Caco-2 (cell line): ENCODE measurements at places on chromosomes 5 and 9. TPM values are rescaled to one million over a fixed set of nuclear protein-coding genes. Genes with fewer than 3 reads are reported as not detected.

DNA sequence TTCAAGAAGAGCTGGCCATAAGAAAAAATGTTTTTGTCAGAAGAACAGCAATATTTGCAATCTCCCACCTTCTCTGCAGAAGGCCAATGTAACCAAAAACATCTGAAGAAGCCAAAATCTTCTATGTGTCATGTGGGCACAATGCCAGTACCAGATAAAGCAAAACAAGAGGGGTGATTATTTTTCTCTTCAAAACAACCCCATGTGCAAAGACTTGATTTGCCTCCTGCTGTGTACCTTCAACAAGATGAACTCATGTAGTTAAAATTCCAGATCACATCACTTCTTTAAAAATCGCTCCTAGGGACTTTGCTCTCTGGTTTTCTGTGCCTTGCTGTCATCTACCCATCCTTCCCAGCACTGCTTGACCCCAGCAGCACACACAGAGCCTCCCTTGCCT, 134.0 kb upstream of the MAP3K1 start:
- no peak for DNase-seq

DNA sequence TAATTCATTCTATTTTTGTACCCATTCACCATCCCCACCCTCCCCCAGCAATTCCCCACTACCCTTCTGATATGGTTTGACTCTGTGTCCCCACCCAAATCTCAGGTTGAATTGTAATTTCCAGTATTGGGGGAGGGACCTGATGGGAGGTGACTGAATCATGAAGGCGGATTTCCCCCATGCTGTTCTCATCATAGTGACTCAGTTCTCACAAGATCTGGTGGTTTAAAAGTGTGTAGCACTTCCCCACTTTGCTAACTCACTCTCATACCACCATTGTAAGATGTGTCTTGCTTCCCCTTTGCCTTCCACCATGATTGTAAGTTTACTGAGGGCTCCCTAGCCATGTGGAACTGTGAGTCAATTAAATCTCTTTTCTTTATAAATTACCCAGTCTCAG, 25.9 kb upstream of the TESK1 start:
- DNase-seq = no peak

HRH2 gene
- not detected in 2 replicates for total RNA-seq

ACSL6 gene
- total RNA-seq = 0.19 and 1.4 TPM in 2 replicates

CMYA5 gene
- 0.39 and 0.74 TPM in 2 replicates for total RNA-seq

GRCh38 chr5:101796427-101796826, 499.7 kb downstream of the SLCO4C1 start:
- no peak for DNase-seq

GRCh38 chr9:37302277-37302676, 120.2 kb upstream of the GRHPR start:
- no peak for DNase-seq

GRCh38 chr9:129608561-129609481, 12.1 kb downstream of the C9orf50 start:
- peak; percentile 38 for DNase-seq

DNA sequence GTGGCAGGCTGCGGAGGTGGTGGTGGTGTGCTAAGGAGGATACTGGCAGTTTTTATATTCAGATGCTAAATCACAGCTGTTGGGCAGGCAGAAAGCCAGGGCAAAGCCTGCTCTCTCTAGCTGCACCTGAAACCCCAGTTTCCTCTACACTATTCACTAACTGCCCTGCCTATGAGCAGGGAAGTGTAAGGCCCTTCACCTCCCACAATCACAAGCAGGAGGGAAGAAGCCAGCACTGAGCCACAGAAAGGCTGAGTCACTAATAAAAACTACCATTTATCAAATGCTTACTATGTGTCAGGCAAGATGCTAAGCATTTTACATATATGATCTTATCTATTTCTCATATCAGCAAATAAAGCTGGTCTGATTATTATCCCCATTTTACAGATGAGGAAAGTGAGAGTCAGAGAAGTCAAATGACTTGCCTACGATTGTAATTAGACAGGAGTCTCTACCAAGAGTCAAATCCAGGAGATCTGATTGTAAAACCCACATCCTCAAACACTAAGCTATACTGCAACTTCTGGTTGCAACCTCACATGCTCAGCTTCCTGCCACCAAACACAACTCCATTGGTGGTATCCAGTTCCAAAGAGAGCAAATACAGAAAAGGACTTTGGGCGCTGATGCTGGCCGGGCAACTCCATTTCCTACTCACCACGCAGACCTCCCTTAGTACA, 17.7 kb upstream of the IL6ST start:
- DNase-seq = no peak

GRCh38 chr9:8673830-8674229, 874.3 kb upstream of the DMAC1 start:
- no peak for DNase-seq

CCL27 gene
- not detected in 2 replicates for total RNA-seq

AHRR gene
- total RNA-seq = 0.91 and 1.1 TPM in 2 replicates

GRCh38 chr5:135691044-135691443, 112.3 kb upstream of the CXCL14 start:
- DNase-seq = no peak

- peak; percentile 5 for DNase-seq
Observed at GRCh38 chr9:34552986-34553385, 30.2 kb upstream of the ENHO start.

LCN15 gene
- total RNA-seq = not detected in 2 replicates

DNA sequence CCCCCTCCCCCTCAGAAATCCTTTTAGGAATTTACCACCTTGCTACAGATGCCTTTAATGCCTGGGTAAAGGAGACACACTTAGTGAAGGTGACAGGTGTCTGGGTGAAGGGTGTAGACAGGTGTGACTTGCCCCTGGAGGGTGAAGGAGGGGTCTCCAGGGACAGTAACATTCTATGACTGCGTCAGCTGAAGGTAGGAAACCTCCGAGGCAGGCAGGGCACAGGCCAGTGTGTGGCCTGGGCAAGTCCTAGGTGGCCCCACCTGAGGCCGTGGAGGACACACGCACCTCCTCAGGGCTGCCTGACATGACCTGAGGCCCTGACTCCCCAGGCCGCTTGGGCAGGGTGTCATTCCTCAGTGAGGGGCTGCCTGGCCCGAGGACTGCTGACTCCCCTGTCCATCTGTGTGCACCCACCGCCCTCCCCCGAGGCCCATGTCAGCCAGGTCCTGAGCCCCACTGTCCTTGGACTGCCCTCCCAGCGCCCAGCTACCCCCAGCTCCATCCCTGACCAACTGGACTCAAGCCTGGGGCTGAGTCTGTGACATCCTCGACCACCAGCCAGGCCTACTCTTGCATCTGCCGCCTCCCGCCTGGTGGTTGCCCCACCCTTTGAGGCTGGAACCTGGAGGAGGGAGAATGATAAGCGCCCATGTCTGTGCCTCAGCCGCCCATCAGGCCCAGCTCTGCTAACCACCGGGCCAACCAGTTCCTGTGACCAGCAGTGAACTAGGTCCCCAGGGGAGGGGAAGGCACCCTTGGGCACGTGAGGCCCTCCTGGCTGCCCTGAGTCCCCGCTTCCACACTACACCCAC, 18.4 kb downstream of the CARD19 start:
- DNase-seq = no peak

DNA sequence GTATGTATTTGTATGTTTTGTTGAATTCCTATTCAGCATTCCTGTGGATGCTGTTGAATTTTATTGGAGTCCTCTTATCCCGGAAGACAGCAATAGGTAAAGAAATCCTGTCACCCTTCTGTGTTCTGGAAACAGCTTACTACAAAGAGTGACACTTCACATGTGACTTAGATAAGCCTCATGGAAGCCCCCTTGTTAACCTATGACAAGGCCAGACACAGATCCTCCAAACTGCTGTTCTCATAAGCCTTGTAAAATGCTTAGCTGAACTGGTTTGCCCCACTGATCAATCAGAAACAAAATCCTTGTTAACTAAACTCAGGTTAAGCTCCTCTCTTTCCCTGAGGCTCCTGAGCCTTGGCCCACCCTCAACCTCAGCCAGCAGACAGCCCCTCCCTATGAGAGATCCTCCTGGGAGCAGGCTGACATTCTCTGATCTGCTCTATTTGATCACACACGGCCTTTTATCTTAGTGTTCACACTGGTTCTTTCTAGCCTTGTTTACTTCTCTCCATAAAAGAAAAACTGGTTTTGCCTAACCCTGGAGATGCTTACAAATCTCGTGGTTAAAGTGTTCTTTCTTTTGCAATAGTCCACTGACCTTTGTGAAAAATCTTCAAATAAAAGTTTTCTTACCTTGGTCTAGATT, 29.4 kb upstream of the ATP6V1G1 start:
- DNase-seq = peak; percentile 77

C9orf50 gene
- total RNA-seq = not detected in 2 replicates

DNA sequence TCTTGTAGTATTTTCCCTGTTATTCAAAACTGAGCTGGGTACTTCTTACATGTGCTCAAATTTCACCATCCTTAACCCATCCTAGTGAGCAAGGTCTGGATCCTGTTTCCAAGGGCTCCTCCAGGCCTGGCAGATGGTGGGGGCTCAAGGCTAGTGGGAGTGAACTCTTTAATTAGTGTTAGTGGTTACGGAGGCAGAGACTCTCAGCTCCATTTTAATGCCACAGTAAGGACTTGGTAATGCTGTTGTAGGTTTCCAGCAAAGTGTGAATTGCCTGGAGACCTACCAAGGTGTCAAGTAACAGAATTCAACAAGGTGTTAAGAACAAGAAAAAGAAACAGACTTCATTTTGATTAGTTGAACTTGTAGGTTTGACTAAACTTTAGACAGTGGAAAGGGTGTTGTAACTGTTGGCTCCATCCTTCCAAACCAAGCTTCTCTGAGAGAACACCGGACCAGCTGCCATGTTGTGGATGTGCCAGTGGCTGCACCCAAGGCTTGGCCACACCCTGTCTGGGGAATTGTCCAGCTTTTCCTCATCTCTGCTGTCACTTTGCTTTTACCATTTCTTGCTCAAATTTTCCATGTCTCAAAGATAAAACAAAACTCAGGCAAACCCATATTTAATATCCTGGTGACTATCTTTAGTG, 98.7 kb downstream of the ADCY2 start:
- DNase-seq = no peak

DNA sequence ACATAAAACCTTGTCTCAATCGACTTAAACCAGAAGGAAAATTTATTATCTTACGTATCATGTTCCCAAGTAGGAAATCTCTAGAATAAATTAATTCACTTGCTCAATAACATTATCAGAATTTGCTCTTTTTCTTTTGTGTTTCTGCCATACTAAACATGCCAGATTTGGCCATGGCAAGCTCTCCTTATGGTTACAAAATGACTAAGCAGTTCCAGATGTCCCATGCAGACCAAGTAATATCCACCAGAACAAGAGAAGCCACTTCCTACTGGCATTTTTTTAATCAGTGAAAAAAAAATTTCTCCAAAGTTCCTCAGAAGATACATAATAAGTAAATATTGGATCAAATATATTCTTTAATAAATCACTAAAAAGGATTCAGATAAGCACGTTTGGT, 25.2 kb upstream of the ADAMTS6 start:
- DNase-seq = no peak

DNA sequence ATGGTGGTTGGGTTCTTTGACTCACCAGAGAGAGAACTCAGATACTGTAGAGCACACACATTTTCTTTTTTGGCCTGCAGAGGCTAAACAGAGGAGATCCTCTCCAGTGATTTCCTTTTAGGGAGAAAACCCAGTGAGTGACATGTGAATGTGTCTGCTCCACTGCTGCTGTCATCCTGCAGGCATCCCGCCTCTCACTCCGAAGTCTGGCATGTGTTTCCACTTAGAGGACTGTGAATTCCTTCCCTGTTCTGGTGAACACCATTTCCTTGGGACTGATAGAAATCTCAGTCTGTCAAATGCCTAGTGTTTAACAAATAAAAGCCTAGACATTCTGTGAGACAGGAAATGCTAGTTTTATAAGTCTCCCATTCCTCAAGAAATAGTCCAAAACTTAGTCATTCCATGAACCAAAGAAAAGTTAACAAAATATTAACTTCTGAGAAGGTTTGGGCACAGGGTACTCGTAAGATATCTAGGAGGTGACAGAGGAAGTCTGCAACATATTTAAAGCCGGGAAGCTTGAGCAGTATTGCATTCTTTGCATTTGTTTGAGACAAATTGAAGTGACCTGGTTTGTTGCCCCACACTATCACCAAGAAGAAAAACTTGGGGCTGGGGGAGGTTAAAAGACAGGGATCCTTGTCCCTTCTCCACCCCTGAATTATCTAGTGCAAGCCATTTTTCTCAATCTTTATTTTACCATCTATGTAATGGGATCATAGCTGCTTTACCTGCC, 74.9 kb upstream of the NIPAL4 start:
- DNase-seq = peak; percentile 65

DNA sequence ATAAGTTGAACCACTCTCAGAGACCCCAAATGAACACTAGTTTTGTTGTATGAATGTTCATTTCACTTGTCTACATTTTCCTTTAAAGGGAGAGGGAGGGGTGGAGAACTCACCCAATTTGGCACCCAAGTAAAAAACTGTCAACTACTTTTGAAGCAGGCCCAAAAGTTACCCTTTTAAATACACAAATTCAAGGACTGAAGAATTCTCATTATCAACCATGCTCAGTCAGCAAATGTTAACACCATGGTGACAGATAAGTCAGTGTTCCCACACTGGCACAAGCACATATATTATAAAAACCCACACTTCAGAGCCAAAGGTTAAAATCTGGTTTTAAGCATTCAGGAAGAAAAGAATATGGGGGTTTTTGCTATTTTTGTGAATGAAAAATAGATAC, 31.6 kb downstream of the CSNK1A1 start:
- DNase-seq = no peak

TCF7 gene
- total RNA-seq = 36.2 and 36.5 TPM in 2 replicates

CTNNA1 gene
- total RNA-seq = 392 and 403 TPM in 2 replicates

SLC36A2 gene
- not detected in 2 replicates for total RNA-seq

- DNase-seq = no peak
Observed at GRCh38 chr5:53259176-53259575, 149.6 kb upstream of the MOCS2 start.

- peak; percentile 89 for DNase-seq
Observed at GRCh38 chr9:110220809-110221208, 12.8 kb upstream of the C9orf152 start.
